ENCODE measurements at places on chromosomes 12 and 14. TPM values are rescaled to one million over a fixed set of nuclear protein-coding genes. Genes with fewer than 3 reads are reported as not detected.

Gene FGF23
- not detected for total RNA-seq

GRCh38 chr12:31245822-31246469, 80.0 kb downstream of the SINHCAF start:
- DNase-seq = no peak

DNA sequence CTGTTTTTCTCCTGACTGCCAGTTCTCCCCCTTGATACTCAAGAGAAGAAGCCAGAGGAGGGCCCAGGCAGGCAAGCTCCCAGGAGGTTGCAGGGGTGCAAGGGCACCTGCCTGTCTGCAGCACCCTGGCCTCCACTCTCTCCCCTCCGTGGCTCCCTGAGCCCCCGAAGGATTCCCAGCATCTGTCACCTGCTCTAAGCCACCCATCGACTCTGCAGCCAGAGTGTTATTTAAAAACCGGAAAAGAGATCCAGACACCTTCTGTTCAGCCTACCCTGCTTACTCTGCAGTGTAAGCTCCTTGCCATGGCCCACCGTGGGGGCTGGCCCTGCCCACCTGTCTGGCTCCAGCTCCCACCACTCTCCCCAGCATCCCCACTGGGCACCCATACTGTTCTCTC, 121.4 kb downstream of the KSR2 start:
- DNase-seq = no peak

Gene ITGB7
- 2.5 TPM for total RNA-seq

Gene ANKRD9
- total RNA-seq = 6.7 TPM

DNA sequence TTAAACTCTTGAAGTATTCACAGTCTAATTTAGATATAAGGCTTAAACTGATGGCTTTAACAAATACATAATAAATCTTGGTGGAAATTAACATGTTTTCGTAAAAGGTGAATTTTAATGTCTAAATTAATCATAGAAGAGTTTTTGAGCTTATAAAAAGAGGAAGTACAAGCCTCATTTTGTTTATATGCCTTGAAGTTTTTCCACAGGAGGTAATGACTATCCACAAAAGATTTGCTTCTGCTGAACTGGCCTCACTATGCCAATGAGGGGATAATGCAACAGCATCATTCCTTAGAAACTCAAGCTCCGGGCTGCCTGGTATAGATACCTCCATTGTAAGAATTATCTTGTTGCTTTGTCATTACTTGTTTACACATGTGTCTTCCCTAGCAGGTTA, 175.6 kb downstream of the DUSP6 start:
- no peak for DNase-seq

DNA sequence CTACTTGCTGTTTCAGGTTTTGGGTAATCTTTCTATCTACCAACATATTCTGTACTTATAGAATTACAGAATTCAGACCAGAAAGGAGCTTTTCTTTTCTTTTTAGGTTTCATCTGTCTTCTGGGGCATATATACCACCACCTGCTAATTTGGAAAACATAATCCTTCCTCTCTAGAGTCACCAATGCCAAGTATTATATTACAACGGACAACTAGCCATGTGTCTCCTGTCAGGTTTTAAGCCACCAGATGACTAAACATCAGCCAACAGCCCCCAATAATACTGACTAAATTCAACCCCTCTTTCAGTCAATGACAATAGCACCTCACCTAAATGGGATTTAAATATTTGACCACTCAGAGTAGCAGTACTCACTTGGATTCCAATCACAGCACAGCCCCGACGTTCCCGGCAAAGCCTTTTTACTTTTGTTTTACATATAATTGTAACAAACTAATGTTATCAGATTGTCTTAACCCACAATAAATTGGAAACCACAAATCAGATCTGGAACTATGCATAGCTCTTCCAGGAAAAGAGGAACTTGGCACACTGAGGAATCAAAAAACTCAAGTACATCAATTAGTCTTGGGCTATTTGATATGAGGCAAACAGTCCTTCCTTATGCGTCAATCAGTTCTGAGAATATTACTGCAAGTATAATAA, 13.5 kb downstream of the SLC11A2 start:
- no peak for DNase-seq

DNA sequence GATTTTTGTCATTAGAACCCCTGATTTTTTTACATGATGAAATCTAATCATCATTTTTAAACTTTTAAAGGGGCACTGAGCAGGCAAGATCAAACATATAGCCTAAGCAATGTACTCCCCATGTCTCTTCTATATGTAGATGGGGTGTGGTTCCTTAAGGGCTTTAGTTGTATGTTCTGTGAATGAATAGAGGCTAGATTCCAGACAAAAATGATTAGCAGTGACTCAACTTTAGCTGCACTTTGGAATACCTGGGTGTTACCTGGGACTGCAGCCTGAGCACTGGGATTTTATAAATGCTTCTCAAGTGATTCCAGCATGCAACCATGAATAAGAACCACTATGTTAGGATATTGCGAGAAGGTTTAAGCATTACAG, 256.7 kb upstream of the PLEKHG7 start:
- no peak for DNase-seq

DNA sequence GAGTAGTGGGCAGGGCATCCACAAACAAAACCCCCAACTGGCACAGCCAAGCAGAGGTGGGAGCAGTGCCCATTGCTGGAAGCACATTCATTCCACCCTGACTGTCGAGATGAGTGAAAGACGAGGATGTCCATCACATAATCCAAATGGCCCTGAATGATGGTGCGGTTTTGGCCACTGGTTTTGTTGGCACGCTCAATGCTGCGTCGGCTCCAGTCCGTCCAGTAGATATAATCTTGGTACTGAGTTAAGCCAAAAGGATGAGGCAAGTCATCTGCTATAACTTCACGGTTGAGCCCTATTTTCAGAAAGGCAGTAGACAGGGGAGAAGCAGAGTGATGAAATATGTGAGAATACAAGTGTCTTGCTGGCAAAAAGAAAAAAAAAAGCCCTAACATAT, 88.1 kb downstream of the BCL2L14 start:
- no peak for DNase-seq

Gene MANSC4
- total RNA-seq = not detected

Gene SLC17A8
- total RNA-seq = not detected

GRCh38 chr14:90061685-90062126, at the start of gene KCNK13:
Gene KCNK13 (plus strand): TSS chr14:90061994. CDS start chr14:90062206, 212 bp downstream.
- DNase-seq = no peak

GRCh38 chr14:102486513-102487203, 22.9 kb downstream of the ANKRD9 start:
- DNase-seq = no peak

GRCh38 chr12:53563452-53564028, 56.3 kb upstream of the NPFF start:
- DNase-seq = no peak

- no peak for DNase-seq
Measured at GRCh38 chr14:91187271-91187670, 57.2 kb downstream of the GPR68 start.

Gene ACSM4
- not detected for total RNA-seq

DNA sequence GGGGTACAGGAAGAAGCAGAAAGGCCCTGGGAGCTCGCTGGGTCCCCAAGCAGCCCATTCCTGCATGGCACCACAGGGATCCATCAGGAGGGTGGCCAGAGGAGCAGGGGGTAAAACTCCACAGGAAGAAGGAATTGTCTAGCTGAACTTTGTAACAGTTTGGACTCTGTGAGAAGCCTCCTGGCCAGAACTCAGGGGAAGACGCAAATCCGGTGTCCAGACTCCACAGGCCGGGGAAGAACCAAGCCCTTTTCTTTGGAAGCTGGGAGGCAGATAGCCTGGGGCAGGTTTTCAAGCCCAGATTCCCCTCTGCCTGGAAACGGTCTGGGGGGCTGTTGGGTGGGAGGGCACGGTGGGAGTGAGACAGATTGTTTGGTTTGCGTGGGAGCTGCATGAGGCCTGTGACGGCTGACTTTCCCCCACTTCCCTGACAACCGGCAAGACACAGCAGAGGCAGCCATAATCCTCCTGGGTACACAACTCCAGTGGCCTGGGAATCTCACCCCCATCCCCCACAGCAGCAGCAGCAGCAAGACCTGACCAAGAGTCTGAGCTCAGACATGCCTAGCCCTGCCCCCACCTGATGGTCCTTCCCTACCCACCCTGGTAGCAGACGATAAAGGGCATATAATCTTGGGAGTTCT, 16.7 kb downstream of the GPHB5 start:
- no peak for DNase-seq

Measured in skin of body (tissue), 3 donors.